ENCODE measurements at places on chromosomes 5 and 9.

GRCh38 chr5:146419696-146420095 lies 27.4 kb upstream of the TCERG1 start:
- no peaks in the 10 kb centered on the region for H3K27me3 ChIP-seq
- H3K4me3 ChIP-seq, result no peak overlapping the region
- H3K4me1 ChIP-seq, result no peaks in the 10 kb centered on the region
- no peak for DNase-seq
- H3K27ac ChIP-seq, result no peak overlapping the region

- no peaks in the 10 kb centered on the region for H3K27me3 ChIP-seq
- no peaks in the 10 kb centered on the region for H3K36me3 ChIP-seq
- DNase-seq, result no peak
- no peak overlapping the region for H3K27ac ChIP-seq
- H3K4me3 ChIP-seq, result no peak overlapping the region
These were observed 50.3 kb downstream of the NSD1 start for GRCh38 chr5:177183766-177184360.

- no peak overlapping the region for H3K4me3 ChIP-seq
- H3K27me3 ChIP-seq, result no peaks in the 10 kb centered on the region
- no peaks in the 10 kb centered on the region for H3K36me3 ChIP-seq
- no peaks in the 10 kb centered on the region for H3K4me1 ChIP-seq
- no peak for DNase-seq
- H3K27ac ChIP-seq, result no peak overlapping the region
These were observed 268.6 kb downstream of the NR3C1 start for GRCh38 chr5:143134900-143135299.

- no peak overlapping the region for H3K27ac ChIP-seq
- peak; percentile 6 for DNase-seq
- no peaks in the 10 kb centered on the region for H3K4me1 ChIP-seq
- no peak overlapping the region for H3K4me3 ChIP-seq
These were observed 463.7 kb upstream of the TLE4 start for GRCh38 chr9:79107911-79108676.

- no peak overlapping the region for H3K4me3 ChIP-seq
- H3K27ac ChIP-seq, result no peak overlapping the region
These were observed 15.0 kb downstream of the ABHD17B start for GRCh38 chr9:71895955-71896354.

DNA sequence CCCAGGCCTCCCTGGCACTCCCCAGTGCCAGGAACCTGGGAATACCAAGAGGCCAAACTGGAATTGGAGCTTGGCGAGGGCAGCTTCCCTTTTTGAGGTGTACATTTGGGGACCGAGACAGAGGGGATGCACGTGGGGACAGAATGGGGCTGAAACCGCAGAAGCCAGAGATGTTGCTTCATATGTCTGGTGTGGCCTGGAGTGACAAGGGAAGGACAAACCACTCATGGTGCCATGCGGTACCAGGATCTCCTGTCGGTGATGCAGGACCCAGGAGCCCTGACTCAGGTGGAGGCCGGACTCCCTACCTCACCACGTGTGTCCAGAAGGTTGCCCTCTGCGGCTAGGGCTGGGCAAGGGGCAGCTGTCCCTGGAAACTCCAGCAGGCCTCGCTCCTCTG lies 4.0 kb upstream of the CSF2 start:
- H3K36me3 ChIP-seq, result no peaks in the 10 kb centered on the region
- H3K27ac ChIP-seq, result no peak overlapping the region
- DNase-seq, result no peak
- H3K4me1 ChIP-seq, result peaks cover 16% of the 10 kb centered on the region
- no peaks in the 10 kb centered on the region for H3K27me3 ChIP-seq

- H3K36me3 ChIP-seq, result no peaks in the 10 kb centered on the region
- peak overlapping the region; percentile 92 for H3K4me3 ChIP-seq
- no peaks in the 10 kb centered on the region for H3K27me3 ChIP-seq
- peak overlapping the region; percentile 73 for H3K27ac ChIP-seq
- peaks cover 8% of the 10 kb centered on the region for H3K4me1 ChIP-seq
- DNase-seq, result peak; percentile 78
These were observed 599 bp downstream of the MLLT3 start for GRCh38 chr9:20621471-20622329.

Measured in fibroblast of lung (primary cell).